Hematopoietic multipotent progenitor cell treated with erythropoietin and hydrocortisone succinate and interleukin-3 and kit ligand, for 15 days (in vitro differentiated cells): ENCODE measurements at places on chromosomes 4 and X.

GRCh38 chr4:74897386-74897785 is 35.5 kb upstream of the PARM1 start:
- no peak for DNase-seq

GRCh38 chr4:153573881-153574802 is 108.0 kb downstream of the TMEM131L start:
- peak; percentile 58 for DNase-seq

DNA sequence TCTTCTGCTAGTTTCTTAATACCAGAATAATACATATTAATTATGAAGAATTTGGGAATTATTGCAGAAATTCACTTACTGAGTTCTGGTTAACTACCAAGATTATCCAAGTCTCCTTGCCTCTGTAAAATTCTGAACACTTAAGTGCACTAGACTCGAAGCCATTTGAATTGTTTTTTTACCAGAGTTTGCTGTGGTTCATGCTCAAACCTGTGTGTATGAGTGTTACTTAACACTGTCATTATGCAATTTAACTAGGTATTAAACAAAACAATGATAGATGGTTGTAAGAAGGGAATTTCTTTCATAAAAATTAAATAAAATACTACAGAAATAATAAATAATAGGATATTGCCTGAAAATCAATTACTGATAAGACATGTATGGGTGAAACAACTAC is 145.6 kb upstream of the FAT4 start:
- DNase-seq: no peak

GRCh38 chrX:31580726-31581125 is 508.9 kb upstream of the FTHL17 start:
- no peak for DNase-seq

- no peak for DNase-seq
Observed at GRCh38 chrX:97330151-97330550, 446.4 kb downstream of the RPA4 start.

GRCh38 chr4:75679876-75680575 is 6.8 kb upstream of the G3BP2 start:
- DNase-seq: no peak

DNA sequence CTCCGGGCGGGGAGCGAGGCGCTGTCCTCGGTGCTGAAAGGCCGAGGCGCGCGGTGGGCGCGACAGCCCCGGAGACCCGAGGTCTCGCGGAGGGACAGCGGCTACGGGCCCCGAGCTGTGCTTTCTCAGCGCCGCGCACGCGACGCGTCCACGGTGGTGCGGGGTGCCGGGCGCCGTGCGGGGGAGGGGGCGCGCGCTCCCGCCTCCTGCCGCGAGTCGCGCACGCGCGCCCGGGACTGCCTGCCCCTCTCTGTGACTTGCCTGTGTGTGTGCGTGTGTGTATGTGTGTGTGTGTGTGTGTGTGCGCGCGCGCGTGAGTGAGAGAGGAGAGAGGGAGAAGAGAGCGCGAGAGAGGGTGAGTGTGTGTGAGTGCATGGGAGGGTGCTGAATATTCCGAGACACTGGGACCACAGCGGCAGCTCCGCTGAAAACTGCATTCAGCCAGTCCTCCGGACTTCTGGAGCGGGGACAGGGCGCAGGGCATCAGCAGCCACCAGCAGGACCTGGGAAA is at the start of gene GRIA2:
Gene GRIA2, plus strand, starts transcription at position 358 of the 511 bp plus-strand sequence. CDS start 315 bp downstream, outside the sequence.
- DNase-seq: no peak
